Activated T-helper 1 cell treated with anti-CD3 and anti-CD28 coated beads, Interleukin-2, amount 50 U/mL, for 16 hours (primary cell): ENCODE measurements at places on chromosomes 5 and 9.

DNA sequence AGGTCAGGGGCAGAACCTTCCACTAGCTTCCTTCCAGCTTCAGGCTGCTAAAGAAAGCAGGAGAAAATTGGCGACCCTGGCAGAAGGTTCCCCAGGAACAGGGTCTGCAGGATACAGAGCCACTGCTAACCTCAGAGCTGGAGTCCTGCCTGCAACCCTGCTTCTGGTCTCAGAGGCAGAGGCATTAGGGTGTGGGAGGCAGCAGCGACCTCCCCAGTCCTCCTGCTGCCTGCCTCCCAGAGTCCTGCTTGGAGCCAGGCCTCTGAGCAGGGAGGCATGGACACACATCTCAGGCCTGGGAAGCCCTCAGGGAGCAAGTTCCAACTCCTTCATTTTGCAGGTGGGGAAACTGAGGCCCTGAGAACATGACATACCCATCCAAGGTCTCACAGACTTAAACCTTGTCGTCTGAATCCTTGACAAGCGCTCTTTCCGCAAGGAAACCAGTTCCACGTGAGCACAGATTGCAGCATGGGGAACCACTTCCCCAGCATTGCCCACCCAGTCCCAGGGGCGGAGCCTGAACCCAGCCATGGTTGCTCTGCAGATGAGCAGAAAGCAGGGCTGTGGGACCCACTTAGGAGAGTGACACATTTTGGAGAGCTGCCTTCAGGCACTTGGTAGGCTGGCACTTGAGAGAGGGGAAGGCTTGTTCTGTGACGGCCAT lies 28.2 kb upstream of the HAND1 start:
- DNase-seq = no peak

GRCh38 chr5:173746047-173746646 lies 129.7 kb upstream of the BOD1 start:
- no peak for DNase-seq

DNA sequence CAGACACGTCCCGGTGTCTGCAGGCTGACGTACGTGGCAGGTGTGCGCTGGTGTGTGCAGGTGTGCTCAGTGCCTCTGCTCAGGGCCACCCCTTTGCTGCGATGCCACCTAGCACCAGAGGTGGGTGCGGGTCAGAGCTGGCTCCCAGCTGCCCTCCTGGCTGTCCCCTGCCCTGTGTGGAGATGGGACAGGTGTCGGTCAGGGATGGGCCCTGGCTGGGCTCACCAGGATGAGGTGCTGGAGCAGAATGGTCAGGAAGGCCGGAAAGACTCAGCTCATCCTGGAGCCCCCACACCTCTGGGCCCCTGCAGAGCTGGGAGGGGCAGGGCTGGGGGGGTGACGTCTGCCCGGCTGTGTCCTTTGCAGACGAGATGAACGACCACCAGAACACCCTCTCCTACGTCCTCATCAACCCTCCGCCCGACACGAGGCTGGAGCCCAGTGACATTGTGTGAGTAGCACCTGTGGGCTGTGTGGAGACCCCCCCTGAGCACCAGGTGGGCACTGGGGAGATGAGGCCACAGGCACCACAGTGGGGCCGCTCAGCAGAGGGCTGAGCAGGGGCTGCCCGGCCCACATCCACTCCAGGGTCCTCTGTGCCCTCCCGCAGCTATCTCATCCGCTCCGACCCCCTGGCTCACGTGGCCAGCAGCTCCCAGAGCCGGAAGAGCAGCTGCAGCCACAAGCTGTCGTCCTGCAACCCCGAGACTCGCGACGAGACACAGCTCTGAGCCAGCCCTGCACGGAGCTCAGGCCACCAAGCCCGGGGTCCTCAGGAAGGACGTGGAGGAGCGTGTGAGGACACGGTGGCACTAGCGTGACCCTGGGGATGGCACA lies 89.7 kb downstream of the KCNT1 start:
- DNase-seq = no peak

DNA sequence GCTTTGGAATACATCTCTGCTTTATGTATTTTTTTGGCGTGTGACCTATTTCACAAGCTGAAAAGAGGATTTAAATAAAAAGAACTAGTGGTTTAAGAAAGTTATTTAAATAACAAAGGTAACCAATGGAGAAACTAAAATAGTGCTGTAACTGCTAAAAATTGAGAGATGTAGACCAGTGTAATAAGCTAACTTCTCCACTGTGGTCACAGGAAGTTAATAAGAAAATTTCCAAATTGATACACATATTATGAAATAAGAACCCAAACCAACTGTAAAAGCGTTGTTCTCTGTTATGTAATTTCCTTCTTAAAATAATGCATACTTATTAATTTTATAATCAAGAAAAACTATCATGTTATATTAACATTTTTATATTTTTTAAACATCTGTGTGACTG lies 29.1 kb upstream of the ZFAND5 start:
- DNase-seq = no peak

DNA sequence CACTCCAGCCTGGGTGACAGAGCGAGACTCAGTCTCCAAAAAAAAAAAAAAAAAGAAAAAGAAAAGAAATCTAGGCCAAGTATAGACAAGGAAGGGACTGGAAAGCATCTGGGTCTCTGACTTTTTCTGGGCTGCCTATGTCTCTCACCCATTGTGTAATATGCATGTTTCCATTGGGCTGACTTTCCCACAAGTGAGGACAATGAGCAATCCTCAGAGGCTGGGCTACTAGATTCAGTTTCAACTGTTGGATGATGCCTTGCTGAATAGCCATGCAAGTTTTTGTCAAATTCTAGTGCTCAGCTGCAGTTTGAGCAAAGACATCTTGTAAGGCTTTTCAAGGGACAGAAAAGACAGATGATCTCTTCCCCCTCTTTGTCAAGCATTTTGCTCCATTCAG lies 82.1 kb downstream of the PHAX start:
- no peak for DNase-seq

GRCh38 chr5:161376034-161376433 lies 170.5 kb downstream of the GABRB2 start:
- DNase-seq = no peak
